ENCODE measurements at places on chromosomes 5 and 9.

DNA sequence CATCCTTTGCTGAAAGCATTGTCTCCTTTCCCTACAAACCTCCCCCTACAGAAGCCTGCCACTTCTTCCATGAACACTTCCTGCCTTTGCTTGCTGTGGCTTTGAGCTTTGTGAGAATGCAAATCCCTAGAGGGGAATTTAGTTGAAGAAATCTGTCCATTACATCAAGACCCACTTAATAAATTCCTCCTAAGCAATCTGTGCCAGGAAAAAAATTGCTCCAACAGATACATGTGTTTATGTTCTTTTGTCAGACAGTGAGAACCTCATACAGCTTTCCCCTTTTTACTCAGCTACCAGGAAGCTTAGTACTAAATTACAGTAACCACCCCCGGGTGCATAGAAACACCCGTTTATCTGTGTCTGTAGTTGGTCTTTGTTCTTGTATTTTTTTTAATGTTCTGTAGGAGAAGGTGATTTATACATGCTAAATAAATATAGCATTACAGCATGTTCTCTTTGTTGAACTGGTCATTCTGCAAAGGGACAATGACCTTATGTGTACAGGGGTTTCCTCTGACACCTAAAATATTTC lies 43.9 kb downstream of the SH3TC2 start:
- no peak for DNase-seq

DNA sequence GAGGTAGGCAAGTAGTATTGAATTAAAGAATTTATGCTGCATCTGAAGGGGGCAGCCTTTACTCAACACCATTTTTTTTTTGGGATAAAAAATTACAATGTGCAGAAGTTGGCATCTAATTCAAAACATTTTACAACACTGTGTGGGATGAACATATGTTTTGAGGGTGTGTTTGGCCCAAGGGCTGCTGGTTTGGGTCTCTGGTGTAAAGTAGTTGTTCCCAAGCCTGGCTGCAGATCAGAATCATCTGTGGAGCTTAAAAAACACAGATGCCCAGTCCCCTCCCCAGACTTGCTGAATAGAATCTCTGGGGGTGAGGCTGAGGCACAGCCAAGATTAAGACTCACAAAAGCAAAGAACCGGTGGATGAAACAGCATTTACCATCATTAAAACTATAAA lies 33.0 kb upstream of the PDZD2 start:
- no peak for DNase-seq

DNA sequence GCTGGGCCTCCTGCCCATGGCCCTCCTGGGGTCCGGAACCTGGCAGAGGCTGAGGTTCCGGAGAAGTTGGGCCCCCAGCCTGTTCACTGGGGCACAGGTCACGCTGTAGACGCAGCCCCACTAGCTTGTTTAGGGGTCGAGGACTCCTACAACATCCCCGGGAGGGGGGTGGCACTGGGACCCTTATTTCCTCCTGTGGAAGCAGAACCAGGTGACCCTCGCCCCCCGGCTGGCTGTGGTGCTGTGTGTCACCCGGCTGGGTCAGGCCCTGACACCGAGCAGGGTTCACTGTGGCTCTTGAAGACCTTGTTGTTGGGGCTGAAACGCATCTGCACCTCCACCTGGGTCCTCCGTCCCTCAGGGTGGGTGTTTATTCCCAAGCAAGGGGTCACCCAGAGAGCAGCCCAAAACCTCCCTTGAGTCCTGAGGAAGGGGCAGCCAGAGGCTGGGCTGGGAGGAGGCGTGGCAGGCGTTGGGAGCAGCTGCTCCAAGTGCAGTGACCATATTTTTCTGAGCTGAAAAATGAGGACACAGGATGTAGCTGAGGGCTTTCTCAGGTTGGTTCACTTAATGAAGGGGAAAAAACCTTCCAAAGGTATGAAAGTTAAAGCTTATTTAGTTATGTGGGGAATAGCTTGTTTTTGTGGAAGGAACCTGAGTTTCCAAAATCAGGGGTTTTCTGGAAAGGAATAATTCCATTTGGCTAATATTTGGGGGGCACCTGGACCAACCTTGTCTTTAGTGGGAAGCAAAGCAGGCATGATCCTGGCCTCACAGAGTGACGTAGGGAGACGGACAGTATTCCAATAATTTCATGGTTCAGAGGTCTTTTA lies 164.7 kb upstream of the IER5L start:
- no peak for DNase-seq

DNA sequence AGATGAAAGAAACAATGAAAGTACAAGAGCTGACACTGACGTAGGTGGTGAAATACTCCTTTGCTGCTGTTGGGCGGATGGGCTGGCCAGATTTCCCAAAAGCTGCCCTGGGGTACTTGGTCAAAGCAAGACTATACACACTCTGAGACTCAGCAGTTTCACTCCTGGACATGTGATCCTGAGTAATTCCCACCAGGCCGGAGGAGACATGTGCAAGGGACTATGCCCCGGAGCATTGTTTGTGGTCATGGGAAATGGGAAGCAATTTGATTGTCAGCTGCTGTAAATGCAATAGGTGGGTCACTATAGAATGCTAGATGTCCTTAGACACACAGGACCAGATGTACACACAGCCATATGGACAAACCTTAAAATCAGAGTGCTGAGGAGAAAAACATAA lies 116.1 kb downstream of the DCP2 start:
- no peak for DNase-seq

DNA sequence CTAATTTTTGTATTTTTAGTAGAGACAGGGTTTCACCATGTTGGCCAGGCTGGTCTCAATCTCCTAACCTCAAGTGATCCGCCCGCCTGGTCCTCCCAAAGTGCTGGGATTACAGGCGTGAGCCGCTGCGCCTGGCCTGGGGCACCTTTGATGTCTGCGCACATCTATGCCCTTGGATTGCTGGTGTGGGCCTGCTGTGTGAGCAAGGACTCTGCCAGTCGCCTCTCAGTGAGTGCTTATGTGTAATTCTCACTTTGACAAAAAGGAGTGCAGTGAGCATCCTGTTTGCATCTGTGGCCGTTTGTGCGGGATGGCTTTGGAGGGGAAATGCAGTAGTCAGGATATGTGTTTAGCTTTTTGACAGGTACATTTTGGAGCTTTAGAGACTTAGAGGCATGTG lies 9.4 kb downstream of the WDR5 start:
- no peak for DNase-seq

All from central memory CD4-positive, alpha-beta T cell (primary cell).